Motor neuron (in vitro differentiated cells): ENCODE measurements at places on chromosomes 6 and 20.

GRCh38 chr20:6157345-6157744 lies 34.5 kb upstream of the FERMT1 start:
- no peak for ATAC-seq

- no peak for ATAC-seq
These were observed 25.8 kb downstream of the CAP2 start for GRCh38 chr6:17419189-17419575.

GRCh38 chr20:17014217-17014616 lies 212.6 kb upstream of the PCSK2 start:
- no peak for ATAC-seq

- ATAC-seq: no peak
These were observed 9.6 kb upstream of the IL17A start for GRCh38 chr6:52176550-52176949.

DNA sequence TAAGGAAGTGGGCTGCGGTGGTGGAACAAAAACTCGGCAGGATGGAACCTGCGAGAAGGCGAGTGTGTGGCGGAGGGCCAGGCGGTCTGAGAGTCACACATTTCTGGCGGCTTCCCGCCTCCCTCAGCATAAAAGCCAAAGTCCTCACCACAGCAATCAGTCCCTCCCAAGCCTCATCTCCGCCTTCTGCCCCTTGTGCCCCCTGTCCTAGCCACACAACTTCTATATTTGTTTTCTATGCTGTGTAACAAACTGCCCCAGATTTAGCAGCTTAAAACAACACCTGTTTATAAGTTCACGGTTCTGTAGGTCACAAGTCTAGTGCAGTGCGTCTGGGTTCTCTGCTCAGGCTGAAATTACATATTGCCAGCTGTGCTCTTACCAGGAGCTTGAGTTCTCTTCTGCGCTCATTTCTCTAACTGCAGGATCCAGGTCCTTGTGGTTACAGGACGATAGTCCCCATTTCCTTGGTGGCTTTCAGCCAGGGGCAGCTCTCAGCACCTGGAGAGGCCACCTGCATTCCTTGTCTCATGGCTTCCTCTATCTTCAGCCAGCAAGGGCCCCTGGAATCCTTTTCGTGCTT lies 11.7 kb upstream of the SPO11 start:
- no peak for ATAC-seq

GRCh38 chr6:169880516-169880915 lies 129.1 kb downstream of the ERMARD start:
- no peak for ATAC-seq

DNA sequence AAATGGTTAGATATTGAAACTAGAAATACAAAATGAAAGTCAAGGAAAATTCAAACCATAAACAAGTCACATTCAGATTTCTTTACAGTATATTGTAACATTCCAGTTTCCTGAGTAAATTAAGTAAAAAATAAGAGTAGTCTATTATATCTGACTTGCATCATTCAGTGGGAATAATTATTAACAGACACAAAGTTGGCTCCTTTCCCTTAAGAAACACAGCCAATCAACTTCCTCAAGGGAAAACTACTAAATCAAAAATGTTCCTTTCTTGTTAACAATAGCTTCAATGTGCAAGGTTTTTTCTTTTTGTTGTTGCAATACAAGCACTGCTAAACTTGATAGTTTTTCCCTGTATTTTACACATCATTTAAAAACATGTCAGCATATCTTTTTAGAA lies 33.2 kb downstream of the DNAAF9 start:
- ATAC-seq: no peak

GRCh38 chr6:21360336-21360735 lies 233.2 kb upstream of the SOX4 start:
- ATAC-seq: no peak

GRCh38 chr6:88449770-88450169 lies 283.6 kb upstream of the CNR1 start:
- no peak for ATAC-seq

GRCh38 chr20:50494428-50494827 lies 15.8 kb upstream of the PTPN1 start:
- no peak for ATAC-seq

DNA sequence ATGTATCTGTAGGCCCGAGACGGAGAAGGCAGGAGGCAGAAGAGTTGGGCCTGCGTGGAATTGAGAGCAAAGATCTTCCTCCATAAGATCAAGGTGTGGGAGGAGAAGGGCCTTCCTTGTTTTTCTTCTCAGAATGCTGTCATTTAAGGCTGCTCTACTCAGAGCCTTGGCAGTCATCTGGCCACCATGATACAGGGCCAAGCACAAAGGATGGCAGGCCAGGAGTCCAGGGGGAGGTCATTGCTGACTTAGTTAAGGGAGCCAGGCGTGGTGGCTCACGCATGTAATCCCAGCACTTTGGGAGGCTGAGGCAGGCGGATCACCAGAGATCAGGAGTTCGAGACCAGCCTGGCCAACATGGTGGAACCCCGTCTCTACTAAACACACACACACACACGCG lies 137.1 kb downstream of the BMP7 start:
- ATAC-seq: no peak

- ATAC-seq: peak; percentile 82
These were observed 22.3 kb upstream of the RPP40 start for GRCh38 chr6:5025911-5026819.

GRCh38 chr6:105235155-105235554 lies 55.3 kb upstream of the POPDC3 start:
- no peak for ATAC-seq

DNA sequence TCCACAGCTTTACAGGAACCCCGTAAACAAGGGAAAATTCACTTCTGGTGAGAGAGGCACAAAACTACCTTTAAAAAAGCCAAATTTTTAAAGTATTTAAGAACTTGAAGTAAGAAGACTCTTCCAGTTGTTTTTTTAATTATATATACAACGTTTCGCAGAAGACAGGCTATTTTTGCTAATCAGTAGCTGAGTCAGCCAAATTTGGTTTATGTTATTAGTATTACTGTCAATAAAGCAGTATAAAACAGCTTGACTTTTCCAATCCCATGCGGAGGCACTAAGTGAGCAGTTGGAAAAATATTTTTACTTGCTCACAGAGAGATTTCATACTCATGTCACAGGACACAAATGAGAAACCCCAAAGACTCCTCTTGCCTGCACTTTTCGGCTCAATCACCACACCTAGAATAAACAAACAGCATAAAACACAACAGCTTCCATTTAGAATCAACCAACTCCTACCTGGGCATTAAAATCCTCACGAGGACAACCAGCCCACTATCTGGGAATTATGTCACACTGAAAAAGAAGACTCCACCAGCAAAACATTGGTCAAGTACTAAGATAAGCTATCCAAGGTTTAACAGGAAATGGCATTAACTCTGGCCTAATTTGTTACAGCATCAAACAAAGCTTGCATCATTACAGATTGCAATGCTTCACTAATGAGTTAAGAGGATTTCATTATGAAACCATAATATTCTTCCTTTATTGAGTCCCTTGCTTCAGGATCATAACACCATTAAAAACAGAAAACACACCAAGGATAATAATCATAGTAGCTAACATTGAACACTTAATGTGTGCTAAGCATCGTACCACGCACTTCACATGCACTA lies 26.3 kb downstream of the ELOVL5 start:
- ATAC-seq: no peak

DNA sequence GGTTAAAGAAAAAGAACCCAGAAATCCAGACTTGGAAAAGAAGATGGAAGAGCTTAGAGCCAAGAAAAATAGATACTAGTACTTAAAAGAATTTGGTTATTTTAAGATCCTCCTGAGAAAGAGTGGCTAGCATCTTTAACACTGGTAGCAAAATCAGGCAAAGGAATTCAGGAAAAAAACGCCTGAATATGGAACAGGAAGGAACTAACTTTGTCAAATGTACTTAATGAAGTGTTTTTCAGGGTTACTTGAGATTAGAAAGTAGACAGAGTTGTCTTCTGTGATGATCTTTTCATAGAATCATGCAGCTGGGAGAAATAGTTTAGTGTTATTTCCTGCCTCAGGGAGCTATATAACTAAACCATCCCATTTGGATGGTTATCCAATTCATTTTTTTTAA lies 50.8 kb upstream of the SASH1 start:
- no peak for ATAC-seq

GRCh38 chr20:325889-326644 lies 715 bp downstream of the SOX12 start:
- ATAC-seq: peak; percentile 2

- ATAC-seq: no peak
These were observed 216.1 kb downstream of the FOXA2 start for GRCh38 chr20:22368235-22368634.

GRCh38 chr6:11711003-11711983 lies 67.3 kb downstream of the ADTRP start:
- no peak for ATAC-seq

DNA sequence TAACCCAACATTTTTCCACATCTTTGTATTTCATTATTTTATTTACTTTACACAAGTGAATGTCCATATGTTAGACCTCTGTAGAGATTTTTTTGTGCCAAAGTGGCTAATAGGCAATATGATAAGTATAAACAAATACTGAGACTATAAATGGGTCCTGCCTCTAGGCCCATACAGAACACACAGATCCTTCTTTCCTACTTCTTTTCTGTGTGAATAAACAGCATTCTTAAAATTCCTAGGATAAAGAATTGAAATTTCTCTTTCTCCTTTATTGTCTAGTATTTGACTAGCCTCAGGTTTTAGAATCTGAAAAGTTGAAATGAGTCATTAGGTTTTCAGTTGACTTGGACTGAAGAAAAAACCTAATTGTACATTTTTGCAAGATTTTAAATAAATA lies 46.3 kb upstream of the HS3ST5 start:
- ATAC-seq: no peak

- no peak for ATAC-seq
These were observed 86.7 kb upstream of the BACH2 start for GRCh38 chr6:90383196-90383822.

DNA sequence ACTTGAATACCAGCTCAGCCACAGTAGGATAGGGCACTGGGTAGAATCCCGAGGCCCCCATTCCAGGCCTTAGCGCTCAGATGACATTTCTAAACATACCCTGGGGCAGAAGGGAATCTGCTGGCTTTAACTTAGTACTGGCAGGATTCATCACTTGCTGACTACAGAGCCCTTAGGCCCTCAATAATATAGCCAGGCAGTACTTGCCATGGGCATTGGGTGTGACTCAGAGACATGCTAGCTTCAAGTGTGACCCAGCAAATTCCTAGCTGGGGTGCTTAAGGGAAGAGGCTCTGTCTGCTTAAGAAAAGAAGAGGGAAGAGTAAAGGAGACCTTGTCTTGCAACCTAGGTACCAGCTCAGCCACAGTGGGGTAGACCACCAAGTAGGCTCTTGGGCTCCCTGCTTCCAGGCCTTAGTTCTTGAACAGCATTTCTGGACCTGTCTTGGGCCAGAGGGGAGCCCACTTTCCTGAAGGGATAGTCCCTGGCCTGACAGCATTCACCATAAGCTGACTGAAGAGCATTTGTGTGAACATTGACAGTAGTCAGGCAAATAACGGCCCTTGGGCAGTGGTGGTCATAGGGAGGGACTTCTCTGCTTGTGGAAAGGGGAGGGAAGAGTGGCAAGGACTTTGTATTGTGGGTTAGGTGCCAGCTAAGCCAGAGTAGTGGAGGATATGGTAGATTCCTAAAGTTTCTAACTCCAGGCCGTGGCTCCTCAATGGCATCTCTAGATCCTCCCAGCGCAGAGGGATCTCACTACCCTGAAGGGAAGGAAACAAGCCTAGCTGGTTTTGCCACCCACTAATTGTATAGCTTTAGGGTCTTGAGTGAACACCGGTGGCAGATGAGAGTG lies 48.5 kb upstream of the HACE1 start:
- peak; percentile 65 for ATAC-seq

GRCh38 chr6:78810146-78810545 lies 57.2 kb upstream of the IRAK1BP1 start:
- ATAC-seq: peak; percentile 60

- no peak for ATAC-seq
These were observed 187.4 kb upstream of the SNX9 start for GRCh38 chr6:157635388-157636244.

GRCh38 chr6:37827603-37828265 lies 8.2 kb downstream of the ZFAND3 start:
- no peak for ATAC-seq

- no peak for ATAC-seq
These were observed 183.9 kb downstream of the DLL1 start for GRCh38 chr6:170106906-170107525.

GRCh38 chr6:106167096-106167814 lies 81.1 kb downstream of the PRDM1 start:
- ATAC-seq: no peak

GRCh38 chr6:157076451-157076822 lies 246.9 kb downstream of the TMEM242 start:
- no peak for ATAC-seq

GRCh38 chr6:166167258-166167731 lies 356 bp downstream of the TBXT start:
- no peak for ATAC-seq

DNA sequence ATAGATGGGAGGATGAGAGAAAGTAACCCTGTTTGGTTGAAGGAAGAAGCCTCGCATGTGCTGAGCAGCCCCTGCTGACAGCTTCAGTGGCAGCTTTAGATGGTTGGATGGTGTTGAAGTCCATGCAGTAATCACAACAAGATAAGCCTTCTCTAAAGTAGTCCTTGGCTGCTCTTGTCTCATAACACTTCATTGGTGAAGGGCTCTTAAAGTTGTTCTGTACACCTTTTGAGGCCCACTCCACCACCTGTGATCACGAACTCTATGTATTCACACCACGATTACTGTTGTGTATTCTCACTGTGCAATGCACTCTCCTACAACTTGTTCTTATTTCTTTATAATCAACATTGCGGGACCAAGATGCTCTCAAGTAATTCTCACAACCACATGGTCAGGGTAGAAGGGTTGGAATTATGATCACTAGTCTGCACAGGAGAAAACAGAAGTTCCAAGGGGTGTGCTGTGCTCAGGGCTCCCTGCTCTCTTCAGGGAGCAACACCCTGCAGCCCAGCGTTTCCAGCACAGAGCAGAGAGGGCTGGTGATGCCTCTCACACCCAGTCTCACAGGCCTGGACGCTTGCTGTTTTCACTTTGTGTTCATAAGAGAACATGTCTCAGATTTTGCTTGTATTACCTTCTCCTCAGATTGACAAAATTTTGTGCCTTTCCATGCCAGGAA lies 294.4 kb downstream of the SMOC2 start:
- no peak for ATAC-seq

DNA sequence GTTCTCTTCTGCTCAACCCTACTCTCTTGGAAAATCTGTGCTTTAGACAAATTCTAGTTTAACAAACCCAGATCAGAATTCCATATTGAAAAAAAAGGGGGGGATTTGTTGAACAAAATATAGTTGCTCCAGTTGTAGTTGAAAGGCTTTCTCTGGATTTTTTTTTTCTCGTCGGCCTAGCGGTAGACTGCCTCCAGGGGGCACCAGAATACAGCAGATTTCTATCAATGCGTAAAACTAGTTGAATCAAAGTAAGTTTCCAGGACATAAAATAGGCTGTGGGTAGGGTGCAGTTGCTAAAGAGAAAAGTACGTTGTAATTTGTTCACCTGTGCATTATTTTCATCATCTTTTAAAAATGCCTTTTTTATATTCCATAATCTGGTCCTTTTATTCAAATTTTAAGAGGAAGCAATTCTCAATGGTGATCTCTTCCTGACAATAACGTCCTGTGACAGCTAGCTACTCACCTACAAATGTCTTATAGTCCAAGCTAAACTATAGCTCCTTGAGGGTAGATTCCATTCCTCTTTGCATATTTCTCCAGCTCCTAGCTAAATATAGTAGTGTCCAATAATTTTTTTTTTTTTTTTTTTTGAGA lies 105.4 kb downstream of the PERP start:
- no peak for ATAC-seq
